AG10803 (cell line): ENCODE measurements at places on chromosomes 5 and 9.
A peak's percentile ranks its signal among the peaks of the same experiment; 100 is the strongest.

GRCh38 chr5:66666778-66667177 is 70.6 kb downstream of the MAST4 start:
- DNase-seq, result no peak

- no peak for DNase-seq
These were observed 27.6 kb downstream of the TPPP start for GRCh38 chr5:665541-665955.

DNA sequence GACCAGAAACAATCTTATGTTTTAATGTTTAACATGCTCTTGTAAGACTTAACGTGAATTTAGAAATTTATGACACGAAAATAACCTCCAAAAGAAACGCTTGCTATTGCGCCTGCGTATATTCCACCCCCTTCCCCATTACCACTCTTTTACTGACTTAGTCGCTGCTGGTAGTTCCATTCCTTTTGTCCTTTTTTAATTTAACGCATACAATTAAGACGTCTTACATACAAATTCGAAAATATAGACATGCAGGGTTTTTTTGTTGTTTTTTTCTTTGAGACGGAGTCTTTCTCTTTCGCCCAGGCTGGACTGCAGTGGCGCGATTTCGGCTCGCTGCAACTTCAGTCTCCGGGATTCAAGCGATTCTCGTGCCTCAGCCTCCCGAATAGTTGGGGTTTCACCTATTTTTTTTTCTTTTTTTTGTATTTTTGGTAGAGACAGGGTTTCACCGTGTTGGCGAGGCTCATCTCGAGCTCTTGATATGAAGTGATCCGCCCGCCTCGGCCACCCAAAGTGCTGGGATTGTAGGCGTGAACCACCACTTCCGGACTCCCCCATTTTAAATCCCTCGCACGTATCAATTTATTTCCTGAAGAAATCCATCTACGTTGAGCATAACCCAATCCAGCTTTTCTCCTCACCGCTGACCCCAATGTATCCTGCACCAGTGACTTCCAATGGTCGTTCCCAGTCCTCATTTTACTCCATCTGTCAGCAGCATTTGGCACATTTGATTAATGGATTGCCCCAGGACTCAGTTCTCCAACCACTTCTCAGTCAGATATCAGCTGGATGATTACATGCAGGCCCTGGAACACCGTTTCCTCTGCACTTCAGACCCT is 684 bp upstream of the MED7 start:
- peak; percentile 28 for DNase-seq

GRCh38 chr5:17620627-17621026 is 10.4 kb downstream of the TAF11L12 start:
- DNase-seq, result no peak

DNA sequence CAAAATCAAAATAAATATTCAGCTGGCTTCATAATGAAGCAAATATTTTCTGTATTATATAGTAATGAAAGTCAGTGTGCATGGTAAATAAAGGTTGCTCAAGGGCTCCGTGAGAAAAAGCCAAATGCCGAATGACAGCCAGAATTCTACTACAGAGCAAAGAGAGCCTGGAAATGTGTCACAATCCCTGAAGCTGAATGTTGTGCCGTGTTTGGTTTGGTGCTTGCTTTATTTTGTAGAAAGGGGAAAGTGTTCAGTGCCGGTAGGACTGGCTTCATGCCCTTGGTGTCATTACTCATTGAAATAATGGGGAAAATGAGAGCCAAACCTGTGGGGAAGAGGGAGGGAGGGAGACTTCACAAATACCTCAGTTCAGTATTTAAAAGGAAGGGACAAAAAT is 26.8 kb upstream of the ADAMTSL1 start:
- DNase-seq, result peak; percentile 82

DNA sequence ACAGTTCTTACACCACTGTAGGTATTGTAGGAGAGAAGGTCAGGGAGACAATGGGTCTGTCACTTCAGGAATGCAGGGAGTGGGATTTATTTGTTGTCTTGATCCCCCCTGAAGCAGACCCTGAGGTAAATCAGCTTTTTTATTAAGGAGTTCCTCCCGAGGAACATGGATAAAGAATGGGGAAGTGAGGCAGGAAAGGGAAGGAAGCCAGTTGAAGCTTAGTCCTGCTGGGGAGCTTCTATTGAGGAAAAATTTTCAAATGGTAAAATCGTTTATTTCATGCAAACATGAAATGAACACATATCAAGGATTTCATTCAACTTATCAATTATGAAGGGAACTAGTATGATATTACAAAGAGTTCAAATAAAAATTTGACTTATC is 318.6 kb upstream of the PIK3R1 start:
- no peak for DNase-seq

DNA sequence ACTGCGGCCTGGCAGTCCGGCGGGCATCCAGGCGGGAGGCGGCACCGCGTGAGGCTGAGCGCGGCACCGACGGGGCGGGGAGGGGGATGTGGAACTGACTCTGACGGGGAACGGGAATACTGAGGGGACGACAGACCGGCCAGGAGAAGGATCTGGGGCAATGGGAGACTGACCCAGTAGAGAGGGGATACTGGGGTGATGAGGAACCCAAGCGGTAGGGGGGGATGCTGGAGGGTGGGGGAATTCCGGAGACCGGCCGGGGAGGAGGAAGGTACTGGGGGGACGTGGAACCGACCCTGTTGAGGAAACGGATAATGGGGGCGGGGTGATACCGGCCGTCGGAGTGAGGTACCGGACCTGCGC is 423 bp downstream of the IPPK start:
- no peak for DNase-seq
